Thoracic aorta (tissue), 2 donors: ENCODE measurements at places on chromosomes 2 and 18. TPM values are rescaled to one million over a fixed set of nuclear protein-coding genes. Genes with fewer than 3 reads are reported as not detected.

GRCh38 chr2:11617527-11617926 lies 52.5 kb downstream of the NTSR2 start:
- DNase-seq: no peak
- H3K27ac ChIP-seq: no peak overlapping the region
- no peaks in the 10 kb centered on the region for H3K36me3 ChIP-seq
- H3K4me3 ChIP-seq: no peak overlapping the region
- no peaks in the 10 kb centered on the region for H3K4me1 ChIP-seq

- no peaks in the 10 kb centered on the region for H3K36me3 ChIP-seq
- H3K4me1 ChIP-seq: peaks cover 24% of the 10 kb centered on the region
- peaks cover 33% of the 10 kb centered on the region for H3K27me3 ChIP-seq
- H3K4me3 ChIP-seq: peak overlapping the region; percentile 68
These were observed 3.5 kb downstream of the ADCYAP1 start for GRCh38 chr18:907885-908757.

SALL3 gene
- total RNA-seq: not detected

GRCh38 chr2:176443946-176444345 lies 174.7 kb downstream of the MTX2 start:
- H3K36me3 ChIP-seq: no peaks in the 10 kb centered on the region
- no peak overlapping the region for H3K27ac ChIP-seq
- no peaks in the 10 kb centered on the region for H3K27me3 ChIP-seq
- DNase-seq: no peak
- H3K4me3 ChIP-seq: no peak overlapping the region

CFAP65 gene
- not detected for total RNA-seq

- H3K27me3 ChIP-seq: no peaks in the 10 kb centered on the region
- no peak for DNase-seq
- H3K36me3 ChIP-seq: no peaks in the 10 kb centered on the region
- H3K27ac ChIP-seq: no peak overlapping the region
- H3K4me1 ChIP-seq: peaks cover 8% of the 10 kb centered on the region
- H3K4me3 ChIP-seq: peak overlapping the region; percentile 41
These were observed 69.7 kb downstream of the EPHA4 start for GRCh38 chr2:221502270-221503010.

DNA sequence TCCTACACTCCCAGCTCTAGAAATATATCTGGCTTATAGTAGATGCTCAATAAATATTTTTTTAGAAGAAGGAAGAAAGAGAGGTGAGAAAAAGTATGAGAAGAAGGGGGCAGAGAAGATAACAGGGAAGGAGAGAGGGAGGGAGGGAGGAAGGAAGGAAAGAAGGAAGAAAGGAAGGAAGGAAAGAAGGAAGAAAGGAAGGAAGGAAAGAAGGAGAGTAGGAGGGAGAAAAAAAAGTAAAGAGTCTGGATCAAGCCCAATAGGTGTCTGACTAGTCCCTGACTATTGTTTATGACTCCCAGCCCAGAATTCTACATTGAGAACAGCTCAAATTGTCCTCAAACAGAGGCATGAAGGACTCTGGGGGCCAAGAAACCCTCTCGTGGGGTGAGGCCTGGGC lies 83.9 kb downstream of the THNSL2 start:
- H3K36me3 ChIP-seq: no peaks in the 10 kb centered on the region
- DNase-seq: no peak
- no peaks in the 10 kb centered on the region for H3K27me3 ChIP-seq
- H3K4me3 ChIP-seq: no peak overlapping the region
- no peaks in the 10 kb centered on the region for H3K4me1 ChIP-seq

GRCh38 chr2:15756882-15757819 lies 165.5 kb downstream of the DDX1 start:
- H3K4me1 ChIP-seq: peaks cover 12% of the 10 kb centered on the region
- DNase-seq: no peak

DNA sequence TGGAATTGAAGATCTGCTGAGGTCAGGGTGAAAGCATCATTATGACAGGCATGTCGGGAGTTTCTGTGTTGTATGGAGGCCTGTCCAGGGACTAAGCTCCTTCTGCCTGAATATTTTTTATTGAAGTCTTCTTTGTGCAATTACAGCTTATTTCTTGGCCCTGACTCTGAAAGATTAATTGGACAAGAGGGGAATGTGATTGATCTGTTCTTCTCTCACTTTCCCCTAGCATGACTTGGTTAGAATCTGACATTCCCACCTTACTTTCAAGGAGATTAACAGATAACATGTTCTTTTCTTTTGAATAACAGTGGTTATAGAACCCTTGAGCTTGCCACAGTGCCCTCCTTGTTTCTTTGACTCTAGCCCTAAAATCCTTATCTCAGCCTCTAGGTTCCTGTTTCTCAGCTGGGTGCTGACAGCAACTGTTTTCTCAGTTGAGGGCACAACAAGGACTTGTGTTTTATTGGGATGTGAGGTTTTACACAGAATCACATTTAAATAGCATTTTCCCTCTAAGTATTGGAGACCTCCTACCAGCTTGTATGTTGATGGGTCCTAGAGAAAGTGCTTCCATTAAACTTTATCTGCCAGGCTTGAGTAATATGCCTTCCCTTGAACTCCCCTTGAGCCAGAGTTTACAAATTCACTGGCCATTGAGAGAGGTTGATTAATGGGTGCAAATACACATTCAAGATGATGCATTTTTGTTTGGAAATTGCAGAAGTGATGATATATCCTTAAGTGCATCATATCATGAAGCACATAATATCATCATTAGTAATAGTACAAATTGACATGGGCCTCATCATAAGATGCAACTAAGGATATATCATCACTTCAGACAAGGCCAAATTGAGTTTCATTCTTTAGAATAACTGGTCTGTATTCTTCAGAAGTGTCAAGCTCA lies 12.5 kb downstream of the TTLL4 start:
- H3K27ac ChIP-seq: no peak overlapping the region
- no peaks in the 10 kb centered on the region for H3K27me3 ChIP-seq
- no peaks in the 10 kb centered on the region for H3K36me3 ChIP-seq
- DNase-seq: no peak
- no peaks in the 10 kb centered on the region for H3K4me1 ChIP-seq

DNA sequence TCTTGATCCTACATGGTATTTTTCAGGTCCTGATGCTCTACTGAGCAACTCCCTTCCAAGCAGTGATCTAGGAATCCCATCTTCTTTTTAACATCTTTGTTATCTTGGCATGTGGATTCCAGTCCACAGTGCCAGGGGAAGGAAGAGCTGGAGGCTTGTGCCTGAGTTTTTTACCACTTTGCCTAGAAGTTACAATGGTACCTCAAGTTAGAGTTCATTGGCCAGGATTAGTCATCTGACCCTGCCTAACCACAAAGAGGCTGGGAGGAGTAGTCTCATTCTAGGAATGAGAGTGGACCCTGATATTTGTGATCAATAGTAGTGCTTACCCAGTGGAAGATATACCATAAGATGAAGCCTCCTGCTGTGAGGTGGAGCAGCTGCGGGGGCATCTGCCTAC lies 109.3 kb downstream of the ADCYAP1 start:
- no peak overlapping the region for H3K4me3 ChIP-seq
- H3K27ac ChIP-seq: no peak overlapping the region
- peaks cover 55% of the 10 kb centered on the region for H3K4me1 ChIP-seq
- no peak for DNase-seq
- H3K36me3 ChIP-seq: no peaks in the 10 kb centered on the region

STAT4 gene
- total RNA-seq: 2.7 TPM

GRCh38 chr2:144458541-144458940 lies 61.4 kb downstream of the ZEB2 start:
- H3K4me3 ChIP-seq: no peak overlapping the region
- H3K27ac ChIP-seq: no peak overlapping the region
- H3K36me3 ChIP-seq: no peaks in the 10 kb centered on the region
- no peaks in the 10 kb centered on the region for H3K27me3 ChIP-seq
- DNase-seq: no peak
- H3K4me1 ChIP-seq: peaks cover 31% of the 10 kb centered on the region

DNA sequence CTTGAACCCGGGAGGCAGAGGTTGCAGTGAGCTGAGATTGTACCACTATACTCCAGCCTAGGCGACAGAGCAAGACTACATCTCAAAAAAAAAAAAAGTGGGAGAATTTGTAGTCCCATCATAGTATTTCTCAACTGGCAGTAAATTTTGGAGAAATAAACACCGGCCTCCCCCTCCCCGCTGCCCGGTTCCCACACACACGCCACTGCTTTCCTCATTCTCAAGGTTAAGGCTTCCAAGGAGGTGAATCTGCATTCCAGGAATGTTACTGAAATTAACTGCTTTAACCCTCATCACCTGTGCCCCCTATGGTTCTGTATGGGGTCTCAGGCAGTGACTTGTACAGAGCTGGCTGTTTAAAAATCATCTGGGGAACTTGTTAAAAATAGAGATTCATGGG lies 49.9 kb downstream of the MRPL35 start:
- H3K36me3 ChIP-seq: no peaks in the 10 kb centered on the region
- no peaks in the 10 kb centered on the region for H3K27me3 ChIP-seq
- H3K4me3 ChIP-seq: no peak overlapping the region
- peaks cover 6% of the 10 kb centered on the region for H3K4me1 ChIP-seq
- no peak for DNase-seq

MC4R gene
- total RNA-seq: not detected

SKA1 gene
- not detected for total RNA-seq

RAD51AP2 gene
- not detected for total RNA-seq

GRCh38 chr2:9208875-9209274 lies 2.3 kb downstream of the ASAP2 start:
- no peak for DNase-seq
- H3K4me1 ChIP-seq: peaks cover 62% of the 10 kb centered on the region
- H3K36me3 ChIP-seq: no peaks in the 10 kb centered on the region
- no peak overlapping the region for H3K27ac ChIP-seq

DNA sequence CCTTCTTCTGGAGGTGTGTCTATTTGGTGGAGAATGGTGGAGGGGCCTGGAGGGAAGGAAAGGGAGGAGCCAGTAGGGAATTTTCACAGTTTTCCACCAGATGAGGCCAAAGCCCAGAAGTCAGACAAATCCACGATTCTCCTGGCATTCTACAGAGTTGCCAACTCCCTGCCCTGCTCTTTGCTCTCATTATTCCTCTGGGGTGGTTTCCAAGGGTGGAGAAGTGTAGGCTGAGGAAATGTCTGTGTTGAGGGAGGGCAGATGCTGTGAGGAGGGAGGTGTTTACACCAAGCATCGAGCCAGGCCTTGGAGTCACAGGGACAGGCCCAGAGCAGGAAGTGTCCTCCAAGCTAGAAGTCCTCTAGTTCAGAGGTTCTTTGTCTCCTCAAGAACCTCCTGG lies 124.1 kb upstream of the LGALSL start:
- H3K36me3 ChIP-seq: no peaks in the 10 kb centered on the region
- peak overlapping the region; percentile 87 for H3K27ac ChIP-seq
- peak overlapping the region; percentile 65 for H3K4me3 ChIP-seq
- no peaks in the 10 kb centered on the region for H3K27me3 ChIP-seq
- H3K4me1 ChIP-seq: peaks cover 19% of the 10 kb centered on the region
- DNase-seq: no peak

GRCh38 chr18:36527740-36528455 lies 230.4 kb downstream of the FHOD3 start:
- no peak for DNase-seq
- no peaks in the 10 kb centered on the region for H3K27me3 ChIP-seq
- no peaks in the 10 kb centered on the region for H3K36me3 ChIP-seq
- no peak overlapping the region for H3K27ac ChIP-seq
- H3K4me1 ChIP-seq: peaks cover 14% of the 10 kb centered on the region

DNA sequence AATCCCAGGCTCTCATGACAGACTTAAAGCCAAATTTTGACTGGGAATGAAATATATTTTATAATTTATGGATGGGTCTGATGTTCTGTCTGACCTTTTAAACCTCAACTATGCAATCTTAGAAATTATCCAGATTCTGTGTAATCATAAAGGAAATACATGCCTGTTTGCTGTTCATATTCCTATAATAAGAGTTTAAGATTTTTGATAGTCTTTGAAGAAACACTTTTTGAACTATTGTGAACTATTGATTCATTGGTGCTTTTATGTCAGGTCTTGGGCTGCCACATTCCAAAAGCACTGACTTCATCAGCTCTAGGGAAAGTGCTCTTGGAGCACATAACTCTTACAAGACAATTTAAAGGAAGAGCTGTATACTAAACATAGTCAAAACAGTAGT lies 64.2 kb downstream of the CCDC150 start:
- H3K4me3 ChIP-seq: no peak overlapping the region
- H3K4me1 ChIP-seq: no peaks in the 10 kb centered on the region
- DNase-seq: no peak
- H3K36me3 ChIP-seq: no peaks in the 10 kb centered on the region
- no peaks in the 10 kb centered on the region for H3K27me3 ChIP-seq
- H3K27ac ChIP-seq: no peak overlapping the region

DNA sequence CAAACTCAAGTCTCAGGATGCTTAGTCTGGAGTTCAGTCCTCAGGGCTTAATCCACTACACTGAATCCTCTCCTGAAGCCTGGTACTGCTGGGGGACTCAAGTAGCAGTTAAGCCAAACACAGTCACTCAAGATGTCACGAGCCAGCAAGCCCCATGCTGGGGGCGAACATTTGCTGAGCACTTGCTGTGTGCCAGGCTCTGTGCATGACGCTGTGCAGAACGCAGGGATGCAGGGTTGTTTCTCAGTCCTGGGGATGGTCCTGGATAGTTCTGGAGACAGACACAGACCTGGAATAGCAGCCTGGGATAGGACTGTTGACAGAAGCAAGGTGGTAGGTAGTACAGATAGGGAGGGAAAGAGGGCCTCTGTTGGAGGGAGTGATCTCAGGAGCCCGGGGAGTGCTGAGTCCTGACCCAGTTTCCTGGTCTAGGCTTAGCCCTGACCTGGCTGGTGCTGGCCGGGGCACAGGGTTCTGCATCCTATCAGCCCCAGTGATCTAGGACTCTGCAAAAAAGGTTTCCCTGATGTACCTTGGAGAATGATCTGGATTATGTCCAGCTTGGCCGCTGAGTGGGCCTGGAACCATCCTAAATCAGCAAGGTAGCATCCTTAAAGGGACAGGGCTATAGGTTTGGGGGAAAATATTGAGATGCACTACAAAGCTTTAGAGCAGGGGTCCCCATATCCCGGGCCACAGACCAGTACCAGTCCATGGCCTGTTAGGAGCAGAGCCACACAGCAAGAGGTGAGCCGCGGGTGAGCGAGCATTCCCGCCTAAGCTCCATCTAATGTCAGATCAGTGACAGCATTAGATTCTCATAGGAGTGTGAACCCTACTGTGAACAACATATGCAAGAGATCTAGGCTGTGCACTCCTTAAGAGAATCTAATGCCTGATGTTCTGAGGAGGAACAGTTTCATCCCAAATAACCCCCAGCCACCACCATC lies 54.7 kb upstream of the OTOF start:
- DNase-seq: no peak
- no peaks in the 10 kb centered on the region for H3K36me3 ChIP-seq
- no peaks in the 10 kb centered on the region for H3K27me3 ChIP-seq
- no peak overlapping the region for H3K27ac ChIP-seq

GPR39 gene
- 1.9 TPM for total RNA-seq

- no peaks in the 10 kb centered on the region for H3K27me3 ChIP-seq
- H3K36me3 ChIP-seq: peaks cover 19% of the 10 kb centered on the region
- no peak overlapping the region for H3K27ac ChIP-seq
- no peak overlapping the region for H3K4me3 ChIP-seq
- DNase-seq: no peak
These were observed 65.2 kb downstream of the SLC66A3 start for GRCh38 chr2:11220445-11220844.

SUMO1 gene
- total RNA-seq: 36.8 TPM

GRCh38 chr2:235952714-235953113 lies 215.5 kb downstream of the GBX2 start:
- H3K4me1 ChIP-seq: no peaks in the 10 kb centered on the region
- H3K4me3 ChIP-seq: no peak overlapping the region
- no peaks in the 10 kb centered on the region for H3K36me3 ChIP-seq
